ENCODE measurements at places on chromosomes 1 and 21.

DNA sequence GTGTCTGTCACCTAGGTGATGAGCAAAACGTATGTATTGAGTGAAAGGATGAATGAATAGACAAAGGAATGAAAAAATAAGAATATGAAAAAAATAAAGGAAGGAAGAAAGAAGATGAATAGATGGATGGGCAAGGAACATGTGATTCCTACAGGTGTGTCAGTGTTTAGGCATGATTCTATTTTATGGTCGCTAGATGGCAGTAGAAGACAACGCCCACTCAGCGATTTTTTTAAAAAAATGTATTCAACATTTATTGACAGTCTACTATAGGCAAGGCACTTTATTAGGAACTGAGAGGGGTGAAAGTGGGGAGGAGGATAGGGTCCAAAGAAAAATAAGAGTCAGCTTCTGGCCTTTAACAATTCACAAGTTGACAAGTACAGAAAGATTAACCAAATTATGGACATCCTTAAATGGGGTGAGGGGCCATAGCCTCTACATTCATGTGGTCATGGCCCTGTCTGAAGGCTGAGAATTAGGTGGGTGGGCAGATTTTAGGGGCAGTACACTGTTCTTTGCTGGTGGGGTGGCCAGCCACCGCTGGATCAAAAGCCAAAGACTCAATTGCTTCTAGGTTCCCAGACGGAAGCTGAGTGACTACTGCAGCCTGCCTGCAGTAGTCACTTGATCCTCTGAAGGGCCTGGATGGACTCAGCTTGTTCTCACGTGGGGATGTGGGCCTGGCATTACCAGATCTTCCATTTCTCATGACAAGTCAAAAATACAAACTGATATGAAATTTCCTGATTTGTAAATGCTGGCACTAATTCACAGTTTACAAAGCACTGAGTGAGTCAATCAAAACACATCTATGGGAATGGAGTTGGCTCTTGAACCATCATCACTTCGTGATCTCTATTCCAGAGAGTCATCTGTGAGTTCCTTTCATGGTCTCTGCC is 83.9 kb downstream of the FASLG start:
- no peak for DNase-seq

GRCh38 chr1:62295921-62296491 is 23.2 kb downstream of the KANK4 start:
- no peak for DNase-seq

DNA sequence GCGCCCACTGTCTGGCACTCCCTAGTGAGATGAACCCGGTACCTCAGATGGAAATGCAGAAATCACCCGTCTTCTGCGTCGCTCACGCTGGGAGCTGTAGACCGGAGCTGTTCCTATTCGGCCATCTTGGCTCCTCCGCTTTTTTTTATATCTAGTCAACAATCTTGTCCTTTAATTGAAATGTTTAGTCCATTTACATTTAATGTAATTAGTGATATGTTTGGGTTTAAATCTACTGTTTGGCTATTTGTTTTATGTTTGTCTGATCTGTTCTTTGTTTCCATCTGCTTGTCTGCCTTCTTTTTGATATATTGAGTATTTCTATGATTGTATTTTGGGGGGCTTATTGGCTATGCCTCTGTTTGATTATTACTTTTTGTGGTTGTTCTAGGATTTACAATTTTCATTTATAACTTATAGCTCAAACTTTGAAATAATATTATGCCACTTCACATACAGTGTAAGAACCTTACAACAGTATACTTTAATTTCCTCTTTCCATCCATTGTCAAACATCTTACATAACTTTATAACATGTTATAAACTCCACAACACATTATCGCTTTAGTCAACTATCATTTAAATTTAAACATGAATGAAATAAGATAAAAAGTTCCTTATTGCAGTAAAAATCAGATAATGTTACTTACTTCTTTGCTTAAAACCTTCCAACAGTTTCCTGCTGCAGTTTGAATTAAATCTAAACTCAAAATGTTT is 16.5 kb upstream of the RYR2 start:
- no peak for DNase-seq

DNA sequence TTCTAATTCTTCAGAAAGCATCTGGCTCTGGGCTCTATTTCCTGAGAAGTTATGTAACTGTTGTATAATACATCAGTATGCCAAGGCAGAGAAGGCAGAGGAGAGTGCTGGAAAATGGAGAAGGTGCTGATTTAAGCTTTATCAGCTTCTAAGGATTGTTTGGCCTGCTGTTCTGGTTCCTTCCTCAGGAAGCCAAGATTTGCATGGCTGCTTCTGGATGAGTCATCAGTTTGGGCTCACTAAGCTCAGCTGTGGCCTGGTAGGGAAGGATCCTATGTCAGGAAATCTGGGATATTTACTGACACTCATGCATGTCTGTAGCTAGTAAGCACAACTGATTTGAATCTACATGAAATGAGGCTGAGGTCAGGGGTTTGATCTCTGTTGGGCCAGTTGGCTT is 73.2 kb upstream of the ADGRL4 start:
- DNase-seq, result no peak

DNA sequence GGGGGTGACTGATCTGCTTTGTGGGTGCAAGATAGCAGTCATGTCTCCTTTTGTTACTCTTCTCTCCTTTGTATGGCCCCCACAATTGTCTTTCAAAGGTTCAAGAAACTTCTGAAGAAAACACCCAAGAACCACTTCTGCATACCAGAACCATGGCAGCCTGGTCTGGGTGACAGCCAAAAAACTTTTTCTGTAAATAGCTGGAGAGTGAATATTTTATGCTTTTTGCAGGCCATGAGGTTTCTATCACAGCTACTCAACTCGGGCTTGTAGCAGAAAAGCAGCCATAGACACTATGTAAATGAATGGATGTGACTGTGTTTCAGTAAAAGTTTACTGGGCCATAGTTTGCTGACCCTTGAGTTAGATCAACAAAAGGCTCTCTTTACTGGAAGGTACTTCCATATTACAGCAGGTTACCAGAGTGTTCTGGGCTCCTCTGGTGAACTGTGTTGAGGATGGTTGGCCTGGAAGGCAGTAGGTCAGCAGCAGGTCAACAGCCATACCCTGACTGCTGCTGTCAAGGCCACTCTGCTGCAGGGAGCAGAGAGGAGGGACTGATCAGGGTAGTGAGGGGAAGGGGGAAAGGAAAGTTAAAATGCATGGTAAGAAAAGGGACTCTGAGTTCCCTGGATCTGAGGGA is 116.4 kb downstream of the GDAP2 start:
- DNase-seq, result no peak

GRCh38 chr21:46117586-46118315 is 19.8 kb downstream of the COL6A2 start:
- no peak for DNase-seq

DNA sequence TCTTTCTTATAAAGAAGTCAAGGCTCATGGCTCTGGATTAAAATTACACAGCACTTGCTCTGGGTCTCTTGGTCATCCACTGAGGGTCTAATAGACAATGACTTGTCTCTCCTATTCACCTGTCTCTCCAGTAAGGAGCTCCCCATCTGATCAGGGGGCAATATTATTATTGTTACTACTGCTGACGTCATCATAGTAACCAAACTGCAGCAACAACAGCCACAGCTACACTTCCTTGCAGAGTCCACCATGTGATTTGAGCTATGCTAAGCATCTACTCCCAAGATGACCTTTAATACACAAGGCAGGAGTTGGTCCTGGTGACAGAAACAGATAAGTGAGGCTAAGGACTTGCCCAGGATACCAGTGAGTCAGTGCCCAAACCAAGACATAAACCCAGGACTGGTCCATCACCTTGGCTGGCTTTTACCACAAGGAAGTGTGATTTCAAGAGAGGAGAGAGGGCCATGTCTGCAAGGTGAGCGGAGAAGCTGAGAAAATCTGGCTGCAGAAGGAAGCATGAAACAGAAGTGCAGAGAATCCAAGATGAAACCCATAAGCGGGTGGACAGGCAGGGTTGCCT is 602.5 kb downstream of the PTPRU start:
- DNase-seq, result no peak

- no peak for DNase-seq
Measured at GRCh38 chr1:208683141-208683540, 439.0 kb upstream of the PLXNA2 start.

DNA sequence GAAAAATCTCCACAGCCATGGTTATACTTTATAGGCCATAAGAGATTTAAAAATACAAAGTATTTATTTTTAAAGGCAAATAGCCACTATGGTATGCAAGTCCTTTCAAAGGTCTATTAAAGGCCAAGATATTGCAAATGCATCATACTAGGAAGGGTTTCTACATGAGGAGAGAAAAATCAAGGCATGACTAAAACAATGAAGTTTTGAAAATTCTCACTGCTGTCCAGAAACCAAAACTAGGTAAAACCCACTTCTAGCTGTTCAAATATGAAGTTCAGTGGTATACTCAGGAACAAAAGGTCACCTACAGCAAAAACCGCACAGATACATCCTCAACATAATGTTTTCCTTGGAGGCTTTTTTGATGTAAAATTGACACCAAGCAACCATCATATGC is 75.0 kb downstream of the EPS15 start:
- no peak for DNase-seq
